ENCODE measurements at places on chromosomes 2 and 18. TPM values are rescaled to one million over a fixed set of nuclear protein-coding genes. Genes with fewer than 3 reads are reported as not detected.

GKN2 gene
- 1,354 TPM for total RNA-seq

- H3K36me3 ChIP-seq: no peaks in the 10 kb centered on the region
- no peak for DNase-seq
- H3K27me3 ChIP-seq: no peaks in the 10 kb centered on the region
- no peak overlapping the region for H3K4me3 ChIP-seq
- peaks cover 14% of the 10 kb centered on the region for H3K4me1 ChIP-seq
Observed at GRCh38 chr2:218009231-218009630, 6.4 kb upstream of the TNS1 start.

C2orf92 gene
- 35.3 TPM for total RNA-seq

- peaks cover 73% of the 10 kb centered on the region for H3K36me3 ChIP-seq
- no peaks in the 10 kb centered on the region for H3K27me3 ChIP-seq
- H3K4me3 ChIP-seq: no peak overlapping the region
- DNase-seq: no peak
Observed at GRCh38 chr18:42080340-42080739, 125.3 kb downstream of the PIK3C3 start.

IL1R2 gene
- total RNA-seq: 30.7 TPM

All from stomach (tissue), 19 donors.